B cell (primary cell): ENCODE measurements at places on chromosomes 1 and 21.

DNA sequence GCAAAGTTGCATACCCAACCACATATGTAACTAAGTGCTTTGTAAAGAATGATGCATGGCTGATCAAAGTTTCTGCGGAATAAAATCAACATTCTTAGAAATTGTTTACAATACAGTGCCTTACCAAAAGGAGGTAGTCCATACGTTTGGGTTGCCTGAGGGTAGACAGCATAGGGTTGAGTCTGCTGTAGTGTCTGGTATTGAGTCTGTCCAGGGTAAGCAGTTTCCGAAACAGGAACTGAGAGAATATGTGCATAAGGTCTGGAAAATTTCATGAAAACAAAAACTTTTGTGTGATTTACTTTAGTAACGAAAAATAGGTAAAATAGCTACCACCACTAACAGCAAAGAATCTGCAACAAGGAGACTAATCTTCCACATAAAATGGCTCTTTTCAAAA is 53.0 kb downstream of the EYA3 start:
- no peak for DNase-seq

DNA sequence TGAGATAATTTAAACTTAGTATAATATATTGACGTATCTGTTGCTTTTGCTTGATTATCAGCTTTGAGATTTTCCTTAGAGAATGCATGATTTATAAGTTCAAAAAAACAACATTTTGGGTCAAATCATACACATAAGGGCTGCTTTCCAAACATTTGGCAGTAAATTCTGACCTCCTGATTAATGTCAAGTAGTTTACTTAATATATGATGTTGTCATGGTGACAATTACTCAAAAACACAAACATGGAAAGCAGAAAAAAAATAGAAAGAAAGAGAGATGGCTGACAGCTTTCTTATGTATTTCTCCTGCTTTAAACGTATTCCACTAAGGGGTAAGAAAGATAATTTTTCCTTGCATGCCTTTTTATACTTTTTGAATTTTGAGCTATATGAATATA is 258.2 kb upstream of the C1orf105 start:
- DNase-seq: no peak

DNA sequence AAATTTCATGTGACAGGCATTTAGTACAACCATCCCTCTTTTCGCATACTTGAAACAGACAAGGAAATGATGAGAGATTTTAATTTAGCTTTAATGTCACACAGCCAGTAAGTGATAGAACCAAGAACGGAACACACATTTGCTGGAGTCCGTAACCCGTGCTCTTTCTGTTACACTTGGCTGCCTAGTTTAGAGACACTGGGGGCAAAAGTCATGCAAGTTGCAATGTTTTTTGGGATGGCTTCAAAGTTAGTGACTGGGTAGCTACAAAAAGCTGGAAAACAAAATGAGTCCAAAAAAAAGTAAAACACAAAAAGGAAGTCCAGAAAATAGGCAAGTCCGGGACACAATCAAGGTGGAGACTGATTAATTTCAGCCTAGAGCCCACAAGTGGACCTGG is 5.9 kb downstream of the NID1 start:
- DNase-seq: no peak

DNA sequence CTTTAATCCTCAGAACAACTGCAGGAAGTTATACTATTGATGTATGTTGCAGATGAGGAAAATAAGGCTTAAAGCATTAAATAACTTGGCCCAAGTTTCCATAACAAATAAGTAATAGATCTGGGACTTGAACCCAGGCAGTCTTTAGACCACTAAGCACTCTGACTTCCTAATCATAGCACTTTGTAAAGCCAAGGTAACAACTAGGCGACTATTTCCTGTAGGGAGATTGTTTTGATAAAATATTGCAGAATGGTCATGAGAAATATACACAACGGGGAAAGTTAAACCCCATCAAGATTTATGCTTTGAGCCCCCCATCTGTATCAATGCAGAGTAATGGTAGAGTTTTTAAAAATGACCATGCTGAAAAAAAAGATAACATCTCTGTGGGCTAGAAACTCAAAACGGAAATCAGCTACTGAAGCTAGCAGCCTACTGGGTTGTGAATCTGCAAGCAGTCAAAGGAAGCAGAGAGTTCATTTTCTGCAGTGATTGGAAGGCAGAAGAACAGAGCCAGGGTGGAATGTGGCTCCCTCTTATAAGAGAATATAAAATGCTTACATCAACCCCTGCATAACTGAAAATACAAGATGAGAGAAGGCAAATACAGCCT is 111.2 kb upstream of the OLIG2 start:
- DNase-seq: no peak

DNA sequence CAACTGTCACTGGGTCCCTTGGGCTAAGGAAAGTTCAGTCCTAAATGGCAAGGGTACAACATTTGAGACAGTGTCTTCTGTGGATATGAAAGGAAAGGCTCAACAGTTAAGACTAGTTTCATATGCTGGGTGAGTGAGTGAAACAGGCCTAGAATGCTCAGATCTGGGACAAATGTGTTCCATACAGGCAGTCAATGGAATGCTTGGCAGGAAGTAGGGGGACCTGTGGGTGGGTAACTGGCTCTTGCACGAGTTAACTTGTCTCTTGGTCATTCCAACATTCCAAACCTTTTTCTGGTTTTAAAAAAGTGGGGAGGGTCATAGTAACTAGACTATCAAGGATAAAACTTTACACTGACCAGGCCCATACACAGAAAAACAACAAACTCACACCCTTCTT is 17.8 kb upstream of the ADAM30 start:
- DNase-seq: no peak

DNA sequence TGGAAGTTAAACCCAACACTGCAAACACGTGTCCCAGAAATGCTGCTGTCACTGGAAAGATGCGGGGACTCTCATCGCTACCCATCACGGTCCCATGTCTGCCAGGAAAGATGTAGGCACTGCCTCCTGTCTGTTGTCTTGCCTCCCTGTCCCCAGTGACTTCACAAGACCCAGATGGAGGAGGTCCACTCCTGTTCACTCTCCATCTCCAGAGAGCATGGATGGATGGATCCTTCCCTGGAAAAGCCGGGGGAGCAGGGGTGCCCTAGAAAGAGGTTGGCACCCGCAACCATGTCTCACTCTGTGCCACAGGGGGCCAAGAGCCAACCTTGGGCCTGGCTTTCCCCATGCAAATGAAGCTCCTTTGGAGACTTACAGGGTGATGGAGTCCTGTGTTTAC is 135.5 kb downstream of the GLIS1 start:
- DNase-seq: no peak

DNA sequence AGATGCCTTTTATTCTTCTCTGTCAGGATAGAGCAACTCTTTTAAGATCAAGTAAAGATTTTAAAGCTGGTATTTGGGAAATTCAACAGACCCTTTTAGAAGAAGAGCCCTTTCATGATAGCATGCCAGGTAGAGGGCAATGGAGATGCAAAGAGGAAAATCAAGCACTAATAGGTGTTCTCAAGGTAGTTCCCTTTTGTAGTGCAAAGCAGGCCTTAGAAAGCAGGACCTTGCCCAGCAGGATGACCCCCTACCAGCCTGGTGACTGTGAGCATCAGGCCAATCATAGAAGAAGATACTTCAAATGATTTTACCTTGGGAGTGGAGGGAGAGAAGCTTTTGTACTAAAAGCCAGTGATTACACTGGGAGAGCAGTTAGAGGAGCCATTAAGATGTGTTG is 381.4 kb upstream of the ZRANB2 start:
- no peak for DNase-seq

- DNase-seq: no peak
Observed at GRCh38 chr1:195981448-195982139, 626.6 kb downstream of the KCNT2 start.

GRCh38 chr1:98048244-98048643 is 127.4 kb upstream of the DPYD start:
- DNase-seq: peak; percentile 50

DNA sequence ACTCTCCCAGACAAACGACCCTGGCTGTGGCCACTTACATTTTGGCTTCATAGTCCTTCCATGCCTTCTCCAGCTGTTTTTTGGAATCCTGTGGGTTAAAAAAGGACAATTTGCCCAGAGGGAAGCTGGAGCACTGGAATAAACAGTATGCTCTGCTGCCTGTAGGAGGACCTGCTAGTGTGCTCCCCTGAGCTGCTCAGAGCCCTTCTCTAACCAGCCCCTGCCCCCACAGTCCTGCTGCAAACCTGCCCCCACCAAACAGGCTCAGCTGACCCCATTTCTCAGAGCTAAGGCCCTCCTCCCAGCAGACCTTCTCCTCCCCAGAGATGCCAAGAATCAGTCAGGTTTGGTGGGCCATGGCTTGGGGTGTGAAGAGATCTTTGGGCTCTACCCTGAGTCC is 26.9 kb upstream of the TCEA3 start:
- DNase-seq: no peak

DNA sequence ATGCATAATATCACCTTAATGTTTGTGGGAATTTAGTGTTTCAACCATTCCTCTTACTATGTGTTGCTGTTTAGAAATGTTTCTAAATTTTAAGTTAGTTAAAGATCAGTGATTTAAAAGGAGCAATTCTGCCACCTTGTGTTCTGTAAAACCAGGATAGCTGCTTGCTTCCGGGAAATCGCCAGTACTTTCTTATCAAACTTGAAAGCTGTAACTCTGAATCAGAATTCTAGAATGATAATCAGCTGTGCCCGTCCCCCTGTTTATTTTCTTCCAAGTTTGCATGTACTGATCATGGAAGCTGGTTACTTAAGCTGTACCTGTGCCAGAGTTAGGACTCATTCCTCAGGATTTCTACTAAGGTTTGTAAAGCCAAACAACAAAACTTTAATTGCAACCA is 656.4 kb downstream of the LTN1 start:
- no peak for DNase-seq

DNA sequence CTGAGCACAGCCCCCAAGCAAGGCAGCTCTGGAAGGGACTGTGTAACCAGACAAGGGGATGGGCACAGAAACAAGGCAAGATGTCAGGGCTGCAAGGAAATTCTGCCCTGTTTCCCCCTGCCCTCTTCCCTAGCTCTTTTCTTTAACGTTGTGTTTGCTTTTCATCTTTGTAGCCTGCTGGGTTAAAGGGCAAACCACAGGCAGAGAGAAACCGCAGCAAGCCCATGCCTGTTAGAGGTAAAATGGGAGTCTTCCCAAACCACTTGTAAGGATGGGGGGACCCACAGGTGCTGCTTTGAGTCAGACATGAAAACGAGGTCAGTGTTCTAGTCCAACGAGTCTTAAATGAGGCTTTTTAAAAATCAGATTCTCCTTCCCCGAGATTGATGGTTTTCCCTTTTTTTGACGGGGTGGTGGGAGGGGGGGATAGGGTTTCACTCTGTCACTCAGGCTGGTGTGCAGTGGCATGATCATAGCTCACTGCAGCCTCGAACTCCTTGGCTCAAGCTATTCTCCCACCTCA is 13.3 kb downstream of the TGFBR3 start:
- DNase-seq: no peak

GRCh38 chr1:237394281-237394680 is 352.3 kb downstream of the RYR2 start:
- DNase-seq: no peak

DNA sequence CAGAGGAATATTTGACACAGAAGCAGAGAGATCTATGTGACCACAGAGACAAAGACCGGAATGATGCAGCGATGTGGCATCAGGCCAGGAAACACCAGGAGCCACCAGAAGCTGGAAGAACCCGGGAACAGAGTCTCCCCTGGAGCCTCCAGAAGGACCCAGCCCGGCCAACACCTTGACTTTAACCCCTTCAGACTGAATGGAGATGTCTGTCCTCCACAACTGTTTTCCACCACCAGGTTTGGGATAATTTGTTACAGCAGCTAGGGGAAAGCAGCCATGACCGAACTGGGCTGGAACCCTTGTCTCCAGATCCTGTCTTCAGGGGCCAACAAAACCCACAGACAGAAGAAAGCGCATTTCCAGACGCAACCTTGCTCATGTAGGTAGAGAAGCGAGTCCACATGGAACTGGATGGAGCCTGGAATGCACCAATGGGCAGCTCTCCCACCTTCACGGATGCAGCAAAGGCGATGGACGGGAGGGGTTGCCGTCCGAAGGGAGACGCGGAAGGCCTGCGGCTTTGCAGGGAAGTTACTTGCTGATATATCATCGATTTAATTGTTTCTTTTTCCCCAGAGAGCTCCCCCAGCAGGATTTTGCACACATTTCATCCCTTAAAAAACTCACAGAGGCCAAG is 396.6 kb downstream of the NPHP4 start:
- DNase-seq: no peak

DNA sequence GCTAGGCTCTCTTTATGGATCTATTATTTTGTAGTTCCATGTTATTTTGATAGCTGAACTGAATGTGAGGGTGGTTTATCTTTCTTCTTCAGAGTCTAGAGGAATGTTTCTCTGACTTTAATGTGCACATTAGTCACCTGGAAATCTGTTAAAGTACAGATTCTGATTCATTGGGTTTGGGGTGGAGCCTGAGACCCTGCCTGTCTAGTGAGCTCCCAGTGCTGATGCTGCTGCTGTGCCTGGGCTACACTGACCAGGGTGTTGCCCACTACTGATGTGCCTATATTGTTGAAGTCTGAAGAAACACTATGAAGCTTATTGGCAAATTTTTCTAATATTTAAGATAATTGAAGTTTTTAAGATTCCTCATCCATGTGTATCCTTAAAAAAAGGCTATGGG is 35.9 kb downstream of the CD46 start:
- no peak for DNase-seq

DNA sequence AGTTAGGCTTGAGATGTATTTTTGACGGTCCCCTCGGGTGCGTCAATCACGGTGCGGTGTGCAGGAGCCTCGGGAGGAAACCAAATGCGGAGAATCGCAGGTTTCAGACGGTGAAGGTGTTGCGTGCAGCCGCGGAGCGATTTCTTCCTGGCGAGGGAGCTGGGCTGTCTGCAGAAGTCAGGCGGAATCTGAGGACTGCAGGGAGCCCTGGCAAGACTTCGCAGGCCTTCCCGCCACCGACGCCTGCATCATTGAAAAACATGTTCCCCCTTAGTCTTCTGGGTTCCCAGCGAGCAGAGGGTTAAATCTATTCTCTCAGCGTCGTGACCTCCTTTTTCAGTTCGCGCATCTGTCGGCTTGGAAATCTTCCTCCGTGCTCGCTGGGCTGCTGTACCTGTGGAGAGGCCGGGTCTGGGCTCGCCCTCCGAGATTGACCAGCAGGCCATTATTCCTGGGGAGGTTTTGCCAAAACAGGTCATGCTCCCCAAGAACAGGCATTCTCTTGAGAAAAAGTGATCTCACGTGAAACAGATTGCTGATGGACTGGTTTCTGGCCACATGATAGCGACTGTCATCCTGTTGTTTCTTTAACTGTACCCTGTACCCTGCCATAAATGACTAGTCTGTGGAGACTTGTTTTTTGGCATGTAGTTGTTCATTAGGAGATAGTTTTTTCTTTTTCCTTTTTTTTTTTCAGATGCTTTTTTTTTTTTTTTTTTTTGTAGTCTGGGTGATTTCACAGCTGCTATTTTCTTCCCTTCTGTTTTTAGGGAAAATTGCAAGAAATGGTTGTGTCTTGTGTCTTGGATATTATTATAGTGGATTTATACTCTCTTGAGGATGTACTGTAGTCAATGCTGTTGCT is 894 bp downstream of the EPB41 start:
- no peak for DNase-seq
